Fibroblast of skin of scalp (primary cell): ENCODE measurements at places on chromosomes 7 and 10.

- DNase-seq: no peak
Observed at GRCh38 chr10:67587771-67588170, 108.2 kb downstream of the CTNNA3 start.

DNA sequence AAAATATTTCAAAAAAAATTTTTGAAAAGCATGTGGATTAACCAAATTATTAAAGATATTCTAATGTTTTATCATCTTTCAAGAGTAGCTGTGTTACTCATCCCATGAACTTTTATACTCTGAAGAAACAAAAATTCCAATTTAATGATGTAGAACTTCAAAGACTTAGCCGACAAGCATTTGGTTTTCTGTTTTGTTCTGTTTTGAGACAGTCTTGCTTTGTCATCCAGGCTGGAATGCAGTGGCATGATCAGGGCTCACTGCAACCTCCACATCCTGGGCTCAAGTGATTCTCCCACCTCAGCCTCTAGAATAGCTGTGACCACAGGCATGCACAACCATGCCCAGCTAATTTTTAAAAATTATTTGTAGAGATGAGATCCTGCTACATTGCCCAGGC lies 17.8 kb upstream of the LCOR start:
- DNase-seq: peak; percentile 89

DNA sequence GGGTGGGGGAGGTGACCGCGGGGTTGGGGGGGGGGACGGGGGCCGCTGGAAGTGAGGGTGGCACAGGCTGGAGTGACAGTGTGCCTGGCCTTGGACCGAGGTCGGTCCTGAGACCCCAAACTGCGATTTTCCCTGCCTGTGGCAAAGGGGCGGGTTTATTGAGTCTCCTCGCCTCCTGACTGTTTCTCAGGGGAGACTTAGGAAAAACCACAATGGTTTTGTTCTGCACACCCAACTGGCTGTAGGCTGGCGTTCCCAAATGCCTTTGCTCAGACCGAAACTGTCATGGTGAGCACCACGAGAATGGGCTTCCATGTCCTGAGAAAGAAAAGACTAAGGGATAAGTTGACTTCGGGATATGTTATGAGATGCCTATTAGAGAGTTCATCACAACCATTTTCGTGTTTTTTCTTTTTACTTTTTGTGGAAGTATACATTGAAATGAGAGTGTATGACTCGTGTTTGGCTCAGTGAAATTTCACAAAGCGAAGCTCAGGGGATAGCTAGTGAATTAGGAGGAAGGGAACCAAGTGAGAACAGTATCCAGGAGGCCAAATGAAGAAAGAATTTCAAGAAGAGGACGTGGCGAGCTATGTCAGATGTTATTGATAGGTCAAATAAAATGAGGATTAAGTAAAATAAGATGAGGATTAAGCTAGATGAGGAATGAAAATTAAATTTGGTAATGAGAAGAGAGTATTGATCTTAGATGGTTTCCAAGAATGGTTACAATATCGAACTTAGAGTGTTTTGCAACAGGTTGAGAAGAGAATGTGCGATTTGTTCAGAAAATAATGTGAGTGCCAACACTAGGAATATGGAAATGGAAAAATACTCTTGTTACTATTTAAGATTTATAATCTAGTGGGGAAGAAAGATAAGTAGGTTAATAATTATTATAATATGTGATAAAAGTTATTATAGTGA lies 918 bp downstream of the NET1 start:
- peak; percentile 41 for DNase-seq

DNA sequence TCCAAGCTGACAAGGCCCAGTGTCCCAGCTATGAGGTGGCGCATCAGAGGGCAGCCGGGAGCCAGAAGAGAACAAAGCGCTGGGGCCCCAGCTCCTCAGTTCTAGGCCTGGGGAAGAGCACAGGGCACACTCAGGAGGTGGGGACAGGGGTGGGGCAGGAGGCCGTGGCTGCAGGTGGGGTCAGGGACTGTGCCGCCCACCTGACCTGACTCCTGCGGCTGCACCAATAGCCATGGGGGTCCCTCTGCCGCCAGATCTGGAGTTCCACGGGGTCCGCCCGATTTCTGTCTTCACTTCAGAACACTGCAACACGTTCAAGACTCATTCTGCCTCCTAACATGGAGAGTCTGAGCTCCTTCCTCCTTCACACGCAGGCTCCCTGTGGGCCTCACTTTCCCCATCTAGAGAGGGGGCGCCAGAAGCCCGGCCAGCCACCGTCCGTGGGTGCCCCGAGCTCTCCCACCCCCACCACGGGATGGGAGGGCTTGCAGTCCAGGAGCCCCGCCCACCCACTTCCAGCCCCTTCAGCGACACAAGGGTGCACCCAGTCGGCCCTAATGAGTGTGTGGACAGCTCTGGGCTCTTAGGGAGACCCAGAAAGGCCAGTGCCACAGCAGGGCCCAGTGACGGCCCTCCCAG lies 278.3 kb downstream of the MAD1L1 start:
- DNase-seq: no peak

- DNase-seq: no peak
Observed at GRCh38 chr7:18538554-18539250, 43.2 kb downstream of the HDAC9 start.

GRCh38 chr10:92761571-92761970 lies 71.8 kb downstream of the HHEX start:
- DNase-seq: peak; percentile 46
